ENCODE measurements at places on chromosomes 4 and X. TPM values are rescaled to one million over a fixed set of nuclear protein-coding genes. Genes with fewer than 3 reads are reported as not detected.

DNA sequence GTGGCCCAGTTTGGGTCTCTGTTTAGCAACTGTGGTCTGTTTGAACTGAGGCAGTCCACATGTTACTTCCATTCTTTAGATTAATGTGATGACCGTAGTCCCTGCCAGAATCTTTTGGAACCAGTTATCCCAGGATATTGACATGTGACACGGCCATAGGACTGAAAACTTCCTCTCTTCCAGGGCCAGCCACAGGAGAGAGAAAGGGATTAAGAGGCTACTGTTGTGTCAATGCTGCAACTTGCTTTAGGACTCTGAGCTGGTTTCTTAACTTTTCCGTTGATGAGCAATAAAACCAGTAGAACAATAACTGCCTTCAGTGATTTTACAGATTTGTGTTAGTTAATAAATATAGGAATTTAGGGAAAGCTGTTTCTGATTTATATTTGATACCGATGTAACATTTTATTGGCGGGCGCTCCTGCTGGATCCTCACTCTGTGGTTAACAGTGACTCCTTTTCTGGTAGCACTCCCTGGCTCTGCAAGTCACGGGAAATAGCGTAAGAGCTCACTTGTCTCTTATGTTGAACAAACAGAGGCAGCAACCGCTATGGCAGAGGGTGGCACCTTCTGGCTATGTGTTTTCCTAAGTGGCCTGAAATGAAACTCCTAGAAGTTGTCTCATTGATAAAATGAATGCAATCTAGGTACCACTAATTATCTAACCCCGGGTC, 2.5 kb downstream of the TENM3 start:
- DNase-seq: no peak

DNA sequence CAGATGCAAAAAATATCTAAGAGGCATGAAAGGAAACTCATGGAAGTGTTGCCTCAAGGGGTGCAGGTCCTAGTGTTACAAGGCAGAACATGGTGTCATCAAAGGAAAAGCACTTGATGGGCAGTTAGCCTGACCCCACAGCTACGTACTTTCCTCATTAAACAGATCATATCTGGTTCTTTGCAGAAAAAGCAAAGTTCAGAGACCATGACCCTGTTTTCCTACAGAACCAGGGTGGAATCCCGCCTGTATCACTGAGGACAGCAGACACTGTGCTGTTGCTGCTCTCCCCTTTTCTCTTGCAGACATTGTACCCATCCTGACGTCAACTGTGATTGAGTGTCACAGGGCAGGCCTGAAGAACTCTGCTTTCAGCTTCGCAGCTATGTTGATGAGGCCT, 91.7 kb downstream of the RFC1 start:
- no peak for DNase-seq

DNA sequence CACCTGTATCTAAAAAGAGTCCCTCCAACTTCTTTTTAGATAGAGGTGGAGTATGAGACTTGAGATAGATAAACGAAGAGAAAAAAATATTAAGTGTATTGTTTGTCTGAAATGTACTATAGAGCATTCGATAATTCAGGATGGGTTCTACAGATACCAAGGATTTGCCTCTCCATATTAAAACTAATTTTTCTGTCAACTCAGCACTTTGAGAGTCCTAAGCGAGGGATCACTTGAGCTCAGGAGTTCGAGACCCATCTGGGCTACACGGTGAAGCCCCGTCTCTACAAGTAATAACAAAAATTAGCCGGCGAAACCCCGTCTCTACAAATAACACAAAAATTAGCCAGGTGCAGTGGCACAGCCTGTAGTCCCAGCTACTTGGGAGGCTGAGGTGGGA, 1.5 kb downstream of the DNAAF6 start:
- no peak for DNase-seq

GRCh38 chrX:109373468-109373867, 108.4 kb downstream of the GUCY2F start:
- DNase-seq: no peak

CXorf65 gene
- 17.1 TPM for total RNA-seq

CHRNA9 gene
- total RNA-seq: not detected

DNA sequence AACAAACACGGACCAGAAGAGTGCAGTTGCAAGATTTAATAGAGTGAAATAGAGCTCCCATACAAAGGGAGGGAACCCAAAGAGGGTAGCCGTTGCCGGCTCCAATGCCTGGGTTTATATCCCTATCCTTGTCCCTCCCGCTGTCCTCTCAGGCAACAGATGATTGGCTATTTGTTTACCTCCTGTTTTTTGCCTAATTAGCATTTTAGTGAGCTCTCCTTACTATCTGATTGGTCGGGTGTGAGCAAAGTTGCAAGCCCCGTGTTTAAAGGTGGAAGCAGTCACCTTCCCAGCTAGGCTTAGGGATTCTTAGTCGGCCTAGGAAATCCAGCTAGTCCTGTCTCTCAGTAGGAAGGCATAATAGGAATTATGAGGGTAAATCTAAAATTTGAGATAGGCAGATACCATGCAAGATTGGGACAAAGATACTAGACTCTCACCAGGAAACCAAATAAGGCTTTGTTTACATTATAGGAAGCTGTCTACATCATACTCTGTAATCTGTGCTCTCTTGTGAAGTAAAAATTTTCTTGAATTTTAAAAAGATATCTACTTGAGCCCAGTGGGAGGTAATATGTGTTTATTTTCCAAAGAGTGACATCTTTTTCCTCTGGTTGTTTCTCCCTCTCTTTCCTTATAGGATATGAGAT, 65.9 kb downstream of the ATP10D start:
- DNase-seq: no peak
